ENCODE measurements at places on chromosomes 11 and 22. TPM values are rescaled to one million over a fixed set of nuclear protein-coding genes. Genes with fewer than 3 reads are reported as not detected.
A peak's percentile ranks its signal among the peaks of the same experiment; 100 is the strongest.

DNA sequence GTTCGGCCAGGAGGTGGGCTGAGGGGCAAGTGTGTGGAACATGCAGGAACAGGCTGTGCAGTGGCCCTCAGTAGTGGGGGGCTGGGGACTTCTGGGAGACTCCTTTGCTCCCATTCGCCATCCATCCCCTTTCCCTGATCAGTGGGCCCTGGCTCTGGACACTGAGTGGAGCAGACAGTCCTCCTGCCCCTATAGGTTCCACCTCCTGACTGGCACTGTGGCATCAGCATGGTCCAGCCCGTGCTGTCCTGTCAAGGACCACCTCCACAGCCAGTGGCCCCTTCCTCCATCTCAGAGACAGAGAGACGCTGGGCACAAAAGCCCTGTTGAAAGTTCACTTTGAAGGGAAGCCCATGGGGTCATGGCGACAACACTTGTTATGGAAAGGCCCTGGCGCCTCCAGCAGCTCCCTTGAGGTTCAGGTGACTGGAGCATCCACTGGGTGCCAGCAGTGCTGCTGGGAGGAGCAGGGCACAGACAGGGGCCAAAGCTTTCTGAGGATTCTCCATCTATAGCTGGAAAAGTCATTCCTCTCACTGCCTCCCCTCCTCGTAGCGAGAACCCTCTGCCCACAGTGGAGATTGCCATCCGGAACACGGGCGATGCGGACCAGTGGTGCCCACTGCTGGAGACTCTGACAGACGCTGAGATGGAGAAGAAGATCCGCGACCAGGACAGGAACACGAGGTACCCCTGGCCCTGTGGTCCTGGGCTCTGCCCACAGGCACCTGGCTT is 5.6 kb downstream of the DERL3 start:
- DNase-seq: peak; percentile 80
- H3K27me3 ChIP-seq: no peaks in the 10 kb centered on the region
- H3K27ac ChIP-seq: no peak overlapping the region
- peaks cover 26% of the 10 kb centered on the region for H3K36me3 ChIP-seq

- no peak overlapping the region for H3K27ac ChIP-seq
- H3K4me3 ChIP-seq: no peak overlapping the region
- no peak for DNase-seq
- H3K36me3 ChIP-seq: no peaks in the 10 kb centered on the region
- peaks cover 26% of the 10 kb centered on the region for H3K4me1 ChIP-seq
Observed at GRCh38 chr11:95500466-95500865, 269.5 kb upstream of the SESN3 start.

GRCh38 chr22:33443683-33444082 is 385.5 kb upstream of the SYN3 start:
- no peak overlapping the region for H3K27ac ChIP-seq
- no peaks in the 10 kb centered on the region for H3K27me3 ChIP-seq
- no peak for DNase-seq
- H3K4me1 ChIP-seq: peaks cover 24% of the 10 kb centered on the region

DNA sequence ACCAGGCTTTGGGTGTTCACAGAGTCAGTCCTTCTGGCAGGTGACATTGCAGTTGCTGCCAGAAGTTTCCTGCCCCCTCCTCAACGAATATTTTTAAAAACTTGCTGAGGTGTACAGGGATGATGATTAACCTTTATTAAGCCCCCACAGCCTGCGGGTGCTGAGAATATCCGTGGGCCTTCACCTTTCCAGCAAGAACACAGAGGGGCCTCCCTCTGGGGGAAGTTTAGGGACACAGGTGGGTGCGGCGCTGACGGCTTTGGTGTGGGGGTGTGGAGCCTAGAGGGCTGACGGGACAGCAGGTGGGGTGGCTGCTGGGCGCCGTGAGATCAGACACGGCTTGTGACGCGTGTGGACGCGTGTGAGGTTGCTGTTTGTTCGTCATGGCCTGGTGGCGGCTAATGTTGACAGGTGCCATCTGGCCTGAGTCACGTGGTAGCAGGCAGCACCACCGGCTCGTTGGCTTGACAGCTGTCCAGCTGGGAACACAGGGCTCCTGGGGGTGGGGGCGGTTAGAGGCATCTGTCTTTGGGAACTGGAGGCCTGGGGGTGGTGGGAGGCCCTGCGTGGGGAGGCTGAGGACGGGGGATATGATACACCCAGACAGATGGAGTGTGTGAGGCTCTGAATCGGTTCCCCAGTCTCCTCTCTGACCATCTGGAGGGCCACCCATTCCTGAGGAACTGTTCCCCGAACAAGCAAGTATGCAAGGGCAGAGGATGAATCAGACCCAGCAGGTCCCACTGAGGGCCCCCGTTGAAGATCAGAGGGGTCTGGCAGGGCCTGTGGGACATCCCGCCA is 12.5 kb upstream of the LRRC10B start:
- no peak overlapping the region for H3K27ac ChIP-seq
- no peaks in the 10 kb centered on the region for H3K36me3 ChIP-seq
- peaks cover 2% of the 10 kb centered on the region for H3K27me3 ChIP-seq
- no peak overlapping the region for H3K4me3 ChIP-seq
- no peak for DNase-seq

DNA sequence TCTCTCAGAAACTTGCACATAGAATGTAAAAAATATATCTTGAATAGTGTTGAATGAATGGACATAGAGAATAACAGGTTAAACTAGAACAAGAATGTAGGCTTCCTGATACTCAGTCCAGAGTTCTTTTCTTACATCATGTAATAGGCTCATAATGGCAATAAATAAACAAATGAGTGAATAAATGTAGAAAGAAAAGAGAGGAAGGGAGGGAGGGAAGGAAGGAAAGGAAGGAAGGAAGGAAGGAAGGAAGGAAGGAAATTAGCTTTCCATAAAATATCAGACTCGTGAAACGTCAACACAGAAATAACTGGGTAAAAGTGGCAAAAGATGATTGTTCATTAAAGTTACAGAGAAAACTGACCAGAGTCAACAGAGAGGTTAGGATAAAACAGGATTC is 2001.0 kb downstream of the LRRC4C start:
- no peaks in the 10 kb centered on the region for H3K27me3 ChIP-seq
- H3K4me3 ChIP-seq: no peak overlapping the region
- no peak overlapping the region for H3K27ac ChIP-seq
- no peak for DNase-seq
- no peaks in the 10 kb centered on the region for H3K4me1 ChIP-seq

Gene VPREB1
- not detected for total RNA-seq

Gene TBCEL
- total RNA-seq: 31.1 TPM

Measured in chondrocyte (in vitro differentiated cells).